ENCODE measurements at places on chromosomes 2 and 18.

- no peak for DNase-seq
Observed at GRCh38 chr2:66830881-66831280, 396.0 kb downstream of the MEIS1 start.

GRCh38 chr2:94997981-94998930, 27.3 kb upstream of the MAL start:
- no peak for DNase-seq

DNA sequence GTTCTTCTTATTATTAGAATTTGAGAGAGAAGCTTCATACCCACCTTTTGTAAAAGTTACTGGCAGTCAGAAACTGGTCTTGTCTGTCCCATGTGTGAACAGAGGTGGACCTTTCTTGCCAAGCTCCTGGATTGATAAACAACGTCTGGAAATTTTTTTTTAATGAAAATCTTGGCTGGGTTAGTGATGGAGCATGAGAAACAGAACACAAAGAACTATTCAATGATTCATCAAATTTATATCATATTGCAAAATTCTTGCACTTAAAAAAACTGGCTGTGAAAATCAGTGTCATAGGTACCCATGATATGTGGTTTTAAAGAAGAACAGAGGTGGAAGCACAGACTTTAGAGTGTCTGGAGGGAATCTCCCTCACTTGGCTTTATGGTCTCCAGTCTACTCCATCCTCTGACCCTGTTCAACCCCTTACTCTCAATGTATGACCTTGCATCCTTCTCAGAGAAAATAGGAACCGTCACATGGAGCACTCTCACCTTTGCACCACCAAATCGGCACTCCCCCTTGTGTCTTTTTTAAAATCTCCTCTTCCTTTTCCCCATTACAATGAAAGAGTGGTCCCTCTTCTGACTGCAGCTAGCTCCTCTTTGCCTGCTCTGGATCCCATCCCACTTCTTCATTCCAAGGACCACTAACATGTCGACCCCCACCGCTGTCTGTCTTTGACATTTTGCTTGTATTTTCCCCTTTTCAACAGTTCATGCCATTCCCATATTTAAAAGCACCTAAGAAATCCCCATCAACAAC, 58.2 kb downstream of the COPS8 start:
- DNase-seq, result no peak

GRCh38 chr2:206688990-206689389, 29.2 kb downstream of the DYTN start:
- no peak for DNase-seq

- no peak for DNase-seq
Observed at GRCh38 chr2:16015210-16015902, 75.0 kb downstream of the MYCN start.

DNA sequence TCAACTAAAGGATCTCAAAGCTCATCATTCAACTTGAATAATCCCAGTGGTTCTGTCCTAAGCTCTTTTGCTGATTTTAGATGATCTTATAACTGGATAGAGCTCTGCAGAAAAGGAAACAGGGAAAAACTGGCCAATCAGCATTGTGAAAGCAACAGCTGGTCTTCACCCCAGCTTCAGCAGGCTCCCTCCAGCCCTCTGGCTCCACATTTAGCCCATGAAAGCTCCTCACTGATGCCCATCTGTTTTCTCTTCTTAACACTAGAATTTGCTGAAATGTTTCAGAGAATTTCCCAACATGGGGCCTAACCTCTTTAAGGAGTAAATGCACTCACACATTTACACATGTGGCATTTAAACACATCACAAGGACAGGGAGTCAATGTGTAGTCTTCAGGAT, 223.3 kb downstream of the CNTNAP5 start:
- DNase-seq, result no peak

GRCh38 chr2:30363406-30363805, 83.6 kb upstream of the LCLAT1 start:
- DNase-seq, result no peak

DNA sequence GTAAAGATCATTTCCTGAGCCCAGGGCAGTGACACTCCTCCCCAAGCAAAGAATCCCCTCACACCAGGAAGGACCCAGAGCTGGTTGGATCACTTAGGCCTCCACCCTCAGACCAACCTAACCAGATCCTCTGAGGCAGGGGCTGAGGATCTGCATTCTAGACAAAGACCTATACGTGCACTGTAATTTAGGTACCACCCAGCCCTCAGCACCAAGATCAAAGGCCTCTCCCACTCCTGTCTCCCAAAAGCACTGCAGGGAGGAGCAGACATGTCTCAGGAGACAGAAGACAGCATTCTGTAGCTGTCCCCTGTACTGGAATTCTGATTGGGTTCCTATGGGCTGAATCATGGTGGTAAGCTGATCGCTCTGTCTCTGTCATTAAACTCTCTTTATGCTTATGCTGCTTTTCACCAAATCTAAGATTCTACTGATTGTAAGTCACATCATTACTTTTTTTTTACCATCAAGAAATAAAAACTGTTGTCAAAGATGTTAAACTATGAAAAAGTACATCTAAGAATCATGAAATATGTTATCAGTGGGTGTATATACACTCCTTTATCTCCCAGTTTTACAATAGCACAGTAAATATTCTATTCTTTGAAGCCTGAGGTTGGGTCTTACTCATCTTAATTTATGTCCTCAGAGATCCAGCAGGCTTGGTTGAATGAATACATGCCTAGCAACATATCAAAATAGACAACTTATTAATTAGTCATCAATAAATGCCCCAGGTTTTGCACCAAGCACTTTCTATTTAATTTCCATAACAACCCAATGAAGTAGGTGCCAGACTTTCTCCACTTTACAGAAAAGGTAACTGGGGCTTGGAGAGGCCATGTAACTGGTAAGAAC, 28.3 kb downstream of the MCFD2 start:
- DNase-seq, result no peak

GRCh38 chr2:985317-985898, 34.8 kb downstream of the SNTG2 start:
- DNase-seq, result no peak

DNA sequence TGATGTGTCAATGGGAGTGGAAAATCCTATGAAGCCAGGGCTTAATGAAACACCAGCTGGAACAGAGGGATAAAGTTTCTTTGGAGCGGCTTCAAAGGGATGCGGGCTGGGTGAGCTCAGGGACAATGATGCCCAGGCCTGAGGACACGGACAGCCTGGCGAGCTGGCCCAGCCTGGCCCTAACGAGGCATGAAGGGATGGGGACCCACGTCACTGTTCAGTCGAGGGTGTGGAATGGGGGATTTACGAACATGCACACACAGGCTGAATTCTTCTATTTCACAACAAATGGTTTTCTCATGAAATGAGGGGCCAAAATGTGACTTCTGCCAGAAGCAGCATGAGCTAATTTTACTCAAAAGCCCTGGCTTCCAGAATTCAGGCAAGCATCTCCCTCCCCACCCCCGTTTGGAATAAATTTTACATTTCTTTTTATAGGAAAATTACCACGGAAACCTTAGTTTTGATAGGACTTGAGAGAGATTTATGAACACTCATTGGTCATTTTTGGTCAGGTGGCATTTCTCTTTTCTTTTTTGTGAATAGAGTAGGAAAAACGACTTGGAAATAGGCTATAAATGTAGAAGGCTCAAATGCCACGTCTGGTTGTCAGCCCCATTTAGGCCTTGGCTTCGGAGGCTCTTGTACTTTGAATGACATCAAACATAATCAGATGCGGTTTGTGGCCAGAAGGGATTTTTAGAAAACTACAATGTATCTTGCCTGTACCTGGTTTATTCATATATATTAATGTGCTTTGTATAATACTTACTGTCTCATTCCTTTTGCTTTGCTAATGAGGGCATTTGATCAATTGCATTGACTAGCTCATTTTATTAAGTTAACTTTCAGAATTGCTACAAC, 893.8 kb upstream of the CELF4 start:
- no peak for DNase-seq

DNA sequence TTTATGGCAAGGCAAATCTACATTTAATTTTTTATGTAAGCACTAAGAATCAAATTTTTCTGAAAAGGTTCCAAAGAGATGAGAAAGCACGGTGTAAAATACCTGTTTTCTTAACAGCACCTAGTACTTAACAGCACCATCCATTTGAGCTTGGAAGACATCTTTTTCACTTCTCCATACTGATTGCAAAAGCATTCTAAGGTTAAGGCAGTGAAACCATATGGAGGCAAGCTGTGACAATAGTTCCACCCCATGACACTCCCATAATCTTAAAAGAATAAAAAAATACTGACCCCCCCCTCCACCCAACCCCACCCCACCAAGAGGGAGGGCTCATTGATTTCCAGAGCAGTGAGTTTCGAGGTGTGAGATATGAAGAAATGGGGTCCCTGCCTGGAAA, 60.6 kb downstream of the ZCCHC2 start:
- no peak for DNase-seq

DNA sequence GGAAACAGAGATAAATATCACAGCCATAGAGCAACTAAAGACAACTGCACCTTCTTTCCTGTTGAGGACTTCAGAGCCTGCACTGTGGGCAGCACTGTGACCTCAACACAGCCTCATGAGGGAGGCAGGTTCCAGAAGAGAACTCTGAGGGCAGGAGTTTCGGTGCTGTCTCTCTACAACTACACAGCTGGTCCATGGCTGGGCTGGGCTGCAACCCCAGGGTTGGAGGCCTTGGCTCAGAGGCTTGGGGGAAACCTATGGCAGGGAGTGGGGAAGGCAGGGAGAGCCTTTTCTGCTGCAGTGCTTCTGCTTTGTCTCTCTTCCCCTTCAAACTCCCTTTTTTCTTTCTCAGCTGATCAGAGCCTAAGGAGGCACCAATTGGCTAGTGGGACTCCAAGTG, 66.5 kb downstream of the MRO start:
- no peak for DNase-seq

DNA sequence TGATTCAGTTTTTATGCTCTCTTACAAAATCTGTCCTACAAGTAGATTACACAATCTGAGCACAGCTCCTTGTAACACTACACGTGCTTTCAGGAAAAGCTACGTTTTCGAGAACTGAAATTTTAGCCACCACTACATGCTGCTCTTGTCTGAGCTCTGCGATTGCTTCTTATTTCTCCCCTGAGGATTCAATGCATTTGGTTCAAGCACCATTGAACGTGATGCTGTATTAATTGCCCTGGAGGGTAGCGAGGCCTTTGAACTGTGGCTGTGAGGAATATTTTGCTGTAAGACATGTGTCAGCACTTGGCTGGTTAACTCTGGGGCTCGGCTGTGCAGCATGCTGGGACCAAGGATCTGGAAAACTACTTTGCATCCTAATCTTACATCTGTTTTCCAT, 405.8 kb downstream of the EPHA4 start:
- DNase-seq, result no peak

Measured in GM13977 (cell line).